ELF-1 (cell line): ENCODE measurements at places on chromosomes 12 and 14.

DNA sequence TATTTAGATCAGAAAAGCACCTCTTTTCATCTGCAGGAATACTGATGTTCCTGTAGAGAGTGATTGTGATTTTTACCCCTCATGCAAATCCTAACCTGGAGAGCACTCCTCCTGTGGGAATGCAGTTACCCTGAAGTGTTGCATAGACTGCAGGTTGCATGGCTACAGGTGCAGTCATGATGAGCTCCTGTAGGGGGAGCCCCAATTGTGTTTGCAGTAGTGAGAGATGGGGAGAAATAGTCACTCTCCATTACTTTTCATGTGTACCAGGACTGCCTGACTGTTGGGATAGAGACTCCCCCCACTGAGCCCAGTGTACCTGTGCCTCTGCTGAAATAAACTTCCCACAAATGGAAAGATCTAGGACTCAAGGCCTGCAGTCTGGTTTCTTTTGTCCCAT, 1086.5 kb downstream of the SLC6A15 start:
- DNase-seq, result peak; percentile 53

DNA sequence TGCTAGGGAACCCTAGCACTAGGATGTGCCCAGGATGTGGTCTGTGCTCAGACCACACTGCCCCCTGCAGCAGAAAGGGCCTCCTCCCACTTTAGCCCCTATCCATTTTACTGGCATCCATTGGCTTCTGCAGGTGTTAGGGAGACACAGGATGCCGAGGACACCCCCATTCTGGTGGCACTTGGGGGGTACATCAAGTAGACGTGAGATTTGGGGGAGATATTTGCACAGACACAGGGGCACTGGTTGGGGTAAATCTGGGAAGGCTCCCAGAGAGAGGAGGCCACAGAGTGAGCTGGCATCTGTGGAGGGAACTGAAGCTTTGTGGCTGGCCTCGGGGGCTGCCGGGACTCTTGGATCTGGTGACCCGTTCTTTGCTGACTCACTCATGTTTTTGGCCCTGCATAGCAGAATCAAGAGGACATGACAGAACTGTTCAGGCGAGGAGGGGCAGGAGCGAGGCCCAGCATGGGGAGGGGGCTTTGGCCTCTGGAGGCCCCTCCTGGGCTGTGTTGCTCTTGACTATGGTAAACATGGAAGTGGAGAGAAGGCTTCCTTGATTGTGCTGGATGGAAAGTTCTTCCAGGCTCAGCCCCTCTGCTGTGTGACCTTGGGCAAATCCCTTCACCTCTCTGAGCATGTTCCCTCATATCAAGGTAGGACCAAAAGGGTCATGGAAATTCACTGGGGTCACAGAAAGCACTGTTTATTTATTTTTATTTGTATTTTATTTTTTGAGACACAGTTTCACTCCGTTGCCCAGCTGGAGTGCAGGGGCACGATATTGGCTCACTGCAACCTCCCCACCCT, 1.8 kb downstream of the PLBD2 start:
- no peak for DNase-seq

- DNase-seq, result peak; percentile 50
Observed at GRCh38 chr12:14901228-14901562, 15.5 kb upstream of the MGP start.

DNA sequence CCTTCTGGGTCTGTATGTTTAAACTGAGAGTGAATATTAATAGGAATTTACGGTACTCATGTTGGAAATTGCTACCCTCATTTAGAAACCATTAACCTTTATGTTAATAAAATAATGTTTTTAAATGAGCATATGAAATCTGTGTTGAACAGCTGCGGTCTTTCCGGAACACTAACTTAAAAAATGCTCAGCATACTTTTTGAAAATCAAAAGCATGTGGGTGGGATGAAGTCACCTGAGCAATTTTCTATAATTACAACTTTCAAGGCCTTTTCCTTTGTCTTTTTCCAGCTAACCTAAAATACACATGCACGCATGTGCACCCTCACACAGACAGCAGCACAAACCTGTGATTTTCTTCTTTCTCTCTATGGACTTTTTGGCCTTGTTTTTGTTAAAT, 39.8 kb downstream of the BORCS5 start:
- DNase-seq, result no peak

DNA sequence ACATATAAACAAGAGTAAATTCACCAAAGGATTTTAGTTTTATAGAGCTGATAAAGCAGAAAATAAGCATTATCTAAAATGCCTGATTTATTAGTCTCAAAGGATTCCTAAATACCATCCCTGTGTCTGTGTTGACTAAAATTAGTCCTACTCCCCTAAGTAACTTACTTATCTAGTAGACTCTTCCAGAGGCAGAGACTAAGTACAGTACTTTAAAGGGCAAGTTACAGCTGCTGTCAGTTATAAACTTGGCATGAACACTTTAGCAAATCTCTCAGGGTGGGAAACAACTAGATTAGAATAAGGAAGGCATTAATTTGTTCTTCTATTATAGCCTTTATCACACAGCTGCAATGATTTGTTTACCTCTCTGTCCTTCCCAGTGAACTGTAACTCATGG, 46.0 kb downstream of the ATP2B1 start:
- no peak for DNase-seq

DNA sequence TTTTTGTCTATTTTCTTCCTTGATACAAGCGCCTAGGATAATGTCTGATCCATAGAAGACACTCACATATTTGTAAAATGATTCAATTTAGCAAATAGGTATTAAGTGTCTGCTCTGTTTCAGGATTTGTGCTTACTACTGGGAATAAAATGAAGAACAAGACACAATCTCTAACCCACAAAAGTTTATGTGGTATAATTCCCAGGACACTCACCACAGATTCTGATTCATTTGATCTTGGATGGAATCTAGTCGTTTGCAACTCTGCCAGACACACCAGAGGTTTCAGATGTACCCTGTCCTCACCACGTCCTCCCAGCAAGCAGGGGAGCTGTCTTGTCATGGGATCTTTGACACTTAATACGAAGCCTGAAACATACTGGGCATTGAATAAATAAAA, 208.3 kb downstream of the LRIG3 start:
- DNase-seq, result no peak

- DNase-seq, result peak; percentile 95
Observed at GRCh38 chr12:22275843-22276242, 58.7 kb downstream of the ST8SIA1 start.

DNA sequence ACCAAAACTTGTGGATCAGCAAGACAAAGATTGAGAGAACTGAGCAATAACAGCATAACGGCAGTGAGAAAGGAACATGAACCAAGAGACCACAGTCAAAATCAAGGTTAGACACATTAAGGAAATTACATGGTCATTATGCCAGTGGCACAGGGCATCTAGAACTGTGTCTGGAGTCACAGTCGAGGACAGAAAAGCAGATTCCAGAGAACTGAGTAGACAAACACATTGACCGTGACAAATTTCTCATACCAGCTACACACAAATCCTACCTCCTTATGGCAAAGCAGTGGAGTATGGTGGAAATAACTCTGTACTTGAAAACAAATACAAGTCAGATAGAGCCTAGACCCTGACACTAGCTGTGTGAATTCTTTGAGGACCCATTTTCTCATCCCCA, 367.3 kb downstream of the DUSP6 start:
- DNase-seq, result no peak

DNA sequence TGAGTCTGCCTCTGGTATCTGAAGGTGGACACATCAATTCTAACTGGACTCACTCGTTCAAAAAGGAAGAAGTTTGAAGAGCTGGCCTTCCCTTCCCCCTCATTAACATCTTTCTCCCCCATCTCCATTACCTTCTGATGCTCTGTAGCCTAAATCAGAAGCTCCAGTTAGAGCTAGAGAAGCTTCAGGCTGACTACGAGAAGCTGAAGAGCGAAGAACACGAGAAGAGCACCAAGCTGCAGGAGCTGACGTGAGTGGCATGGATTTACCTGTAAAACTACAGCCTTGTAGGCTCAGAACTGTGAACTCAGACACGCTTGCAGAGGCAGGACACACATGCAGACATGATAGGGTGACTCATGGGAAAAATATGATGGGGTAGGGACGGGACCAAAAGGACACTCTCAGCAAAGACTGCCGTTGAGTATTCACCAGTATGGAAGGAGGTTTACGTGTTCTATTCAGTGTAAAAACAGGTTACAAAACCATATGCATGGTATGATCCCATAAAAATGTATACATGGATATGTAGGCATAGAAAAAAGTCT, 14.3 kb upstream of the PIP4K2C start:
- no peak for DNase-seq

DNA sequence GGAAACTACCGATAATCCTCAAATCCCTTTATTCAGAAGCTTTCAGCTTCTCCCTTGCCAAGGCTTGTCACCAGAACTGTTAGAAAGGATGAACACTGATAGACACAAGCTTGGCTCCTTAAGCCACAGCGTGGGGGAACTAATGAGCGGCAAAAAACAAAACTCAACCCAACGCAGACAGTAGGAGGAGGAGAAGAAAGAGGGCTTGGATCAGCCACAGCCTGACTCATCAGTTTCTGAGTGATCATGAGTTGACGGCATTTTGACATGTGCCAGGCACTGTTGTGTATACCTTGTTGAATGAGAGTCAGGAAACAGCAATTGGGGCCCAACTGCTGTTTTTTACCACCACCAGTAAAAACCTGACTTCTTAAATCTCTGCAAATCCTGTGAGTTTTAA, 23.7 kb downstream of the PLXNC1 start:
- peak; percentile 54 for DNase-seq

DNA sequence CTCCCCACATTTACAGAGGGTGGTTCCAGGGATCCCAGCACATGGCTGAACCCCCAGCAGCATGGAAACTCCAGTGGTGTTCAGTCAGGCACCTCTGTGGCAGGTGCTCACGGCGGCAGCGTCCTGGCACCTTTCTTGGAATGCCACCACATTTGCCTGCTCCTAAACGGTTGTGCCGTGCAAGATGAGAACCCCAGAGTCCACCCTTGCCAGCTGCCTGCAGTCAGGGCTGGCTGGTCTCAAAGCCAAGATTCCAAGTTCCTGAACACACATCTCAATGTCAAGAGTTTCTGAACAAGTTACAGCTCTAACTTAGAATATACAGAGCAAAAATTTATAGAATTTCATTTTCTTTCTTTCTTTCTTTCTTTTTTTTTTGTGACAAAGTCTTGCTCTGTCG, 38.7 kb downstream of the DDX51 start:
- no peak for DNase-seq

GRCh38 chr12:12759234-12759915, 26.1 kb upstream of the APOLD1 start:
- DNase-seq, result no peak

- DNase-seq, result no peak
Observed at GRCh38 chr12:104570174-104570907, 113.6 kb downstream of the CHST11 start.

DNA sequence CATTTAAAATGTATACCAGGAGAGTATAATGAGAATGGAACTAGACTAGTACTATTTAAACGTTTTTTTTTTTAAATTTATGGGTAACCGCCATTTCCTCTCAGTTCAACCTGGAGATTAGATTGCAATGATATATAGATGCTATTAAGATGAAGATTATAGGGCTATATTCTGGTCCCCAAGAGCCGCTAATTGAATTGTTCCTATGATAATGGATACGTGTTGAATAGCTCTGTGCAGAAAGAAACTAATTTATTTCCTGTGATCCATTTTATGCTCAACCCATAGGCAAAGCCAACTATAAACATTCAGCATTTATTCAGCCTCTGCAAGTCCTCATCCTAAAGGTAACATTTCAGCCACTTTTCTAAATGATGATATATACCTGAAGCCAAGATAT, 1595.1 kb upstream of the SEL1L start:
- DNase-seq, result no peak

DNA sequence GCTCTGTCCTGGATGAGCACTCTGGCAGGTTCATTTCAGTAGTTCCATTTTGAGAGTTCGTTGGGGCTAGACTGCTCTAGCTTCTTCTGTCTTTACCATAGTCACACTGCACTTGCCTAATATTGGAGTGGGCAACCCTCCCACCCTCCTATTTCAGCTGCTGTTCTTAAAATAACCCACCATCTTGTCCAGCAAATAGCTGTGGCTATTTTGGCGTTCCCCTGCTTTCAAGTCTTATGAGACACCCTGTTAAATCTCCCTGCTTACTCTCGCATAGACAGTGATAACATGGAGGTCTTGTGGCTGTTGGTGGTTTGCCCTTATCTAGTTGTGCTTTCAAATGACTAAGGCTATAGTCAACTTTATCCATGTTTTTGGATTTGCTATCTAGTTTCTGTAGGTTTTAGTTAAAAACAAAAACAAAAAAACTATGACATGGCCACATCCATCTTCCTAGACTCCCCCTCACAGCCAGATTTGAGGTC, 65.5 kb downstream of the LRP6 start:
- DNase-seq, result no peak

DNA sequence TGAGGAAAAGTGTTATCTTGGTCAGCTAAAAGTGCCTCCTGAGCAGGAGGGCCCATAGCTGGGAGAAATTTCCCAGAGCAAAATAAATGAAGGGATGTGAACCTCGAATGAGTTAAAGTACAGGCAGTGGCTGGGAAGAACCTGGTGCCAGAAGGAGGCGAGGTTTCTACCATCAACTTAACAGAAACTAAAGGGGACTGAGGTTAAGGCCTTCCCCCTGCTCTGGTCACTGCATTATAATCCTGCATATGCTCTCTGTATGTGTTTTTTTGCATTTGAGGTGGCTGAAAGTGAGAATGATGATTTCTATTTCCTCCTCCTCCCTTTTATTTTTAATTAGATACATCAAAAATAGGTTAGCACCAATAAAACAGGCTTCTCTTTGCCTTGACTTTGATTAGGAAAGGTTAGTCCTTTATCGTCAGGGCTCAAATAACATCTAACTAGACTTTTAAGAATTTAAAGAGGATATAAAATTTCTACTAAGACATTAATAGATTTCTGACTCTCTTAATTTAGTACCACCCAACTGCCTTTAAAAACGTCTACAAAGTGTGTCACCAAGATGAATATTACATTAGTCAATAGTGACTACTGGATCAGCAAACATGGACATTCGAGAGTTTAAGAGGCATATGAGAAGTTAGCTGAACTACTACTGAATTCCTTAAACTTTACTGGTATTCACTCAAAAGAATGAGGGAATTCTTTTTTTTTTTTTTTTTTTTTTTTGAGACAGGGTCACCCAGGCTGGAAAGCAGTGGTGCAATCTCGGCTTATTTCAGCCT, 49.2 kb downstream of the GALNT4 start:
- no peak for DNase-seq
